Kidney capillary endothelial cell (primary cell): ENCODE measurements at places on chromosomes 2 and 18.

GRCh38 chr2:127386764-127387654 lies 766 bp downstream of the MAP3K2 start:
- peak; percentile 68 for DNase-seq

GRCh38 chr18:54149078-54149697 lies 75.3 kb downstream of the MBD2 start:
- DNase-seq: peak; percentile 96

DNA sequence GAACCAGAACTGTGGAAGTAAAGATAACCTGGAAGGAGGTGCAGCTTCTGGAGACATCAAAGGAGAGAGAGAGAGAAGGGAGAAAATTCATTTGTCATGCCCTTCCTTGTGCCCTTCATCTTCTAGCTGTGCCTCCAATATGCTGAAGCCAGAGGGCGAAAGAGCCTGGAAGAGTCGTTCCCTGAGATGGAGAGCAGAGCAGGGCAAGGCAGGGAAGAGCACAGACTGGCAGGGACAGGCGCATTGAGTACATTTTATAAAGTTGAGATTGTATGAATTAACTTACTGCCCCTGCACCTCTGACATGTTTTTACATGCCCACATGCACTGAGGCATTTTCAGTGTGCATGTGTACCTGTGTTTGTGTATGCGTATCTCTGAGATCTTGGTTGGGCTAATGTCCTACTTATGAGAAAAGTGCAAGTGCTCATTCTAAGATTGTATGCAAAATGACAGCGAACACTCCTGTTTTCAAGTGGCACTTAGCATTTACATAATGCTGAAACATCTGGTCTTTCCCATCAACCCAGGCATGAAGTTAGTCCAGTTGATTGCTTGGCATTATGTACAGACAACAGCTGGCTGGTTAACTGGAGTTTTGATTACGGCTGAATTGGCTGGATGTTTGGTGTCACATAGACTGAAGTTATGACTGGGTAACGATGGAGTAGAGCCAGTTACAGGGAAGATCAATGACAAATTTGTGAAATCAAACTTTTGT lies 23.7 kb upstream of the MMADHC start:
- no peak for DNase-seq

- DNase-seq: no peak
These were observed 410.9 kb upstream of the TCF4 start for GRCh38 chr18:55998801-55999385.

GRCh38 chr2:230910546-230911177 lies 14.4 kb downstream of the GPR55 start:
- DNase-seq: no peak

DNA sequence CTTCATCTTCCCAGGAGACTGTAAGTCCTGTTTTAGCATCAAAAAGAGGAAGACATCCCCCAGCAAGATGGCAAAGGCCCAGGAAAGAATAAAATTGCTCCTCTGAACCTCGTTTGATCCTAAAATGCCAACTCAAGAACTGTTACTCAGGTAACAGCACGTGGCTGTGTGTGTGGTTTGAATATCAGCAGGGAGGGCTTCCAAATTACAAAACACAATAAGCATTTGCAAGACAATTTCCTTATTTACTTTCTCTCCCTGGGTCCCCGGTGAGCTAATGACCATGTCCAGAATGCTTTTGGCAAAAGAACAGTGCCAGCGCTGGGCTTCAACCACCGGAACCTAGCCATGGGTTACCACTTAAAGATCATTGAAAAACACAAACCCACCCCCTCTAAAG lies 163.6 kb downstream of the C1D start:
- DNase-seq: no peak

- DNase-seq: no peak
These were observed 16.3 kb downstream of the PLEKHB2 start for GRCh38 chr2:131121464-131121863.
